T-helper 1 cell (primary cell): ENCODE measurements at places on chromosomes 16 and 17.

- no peak for DNase-seq
Observed at GRCh38 chr17:34235389-34236028, 19.6 kb upstream of the CCL2 start.

DNA sequence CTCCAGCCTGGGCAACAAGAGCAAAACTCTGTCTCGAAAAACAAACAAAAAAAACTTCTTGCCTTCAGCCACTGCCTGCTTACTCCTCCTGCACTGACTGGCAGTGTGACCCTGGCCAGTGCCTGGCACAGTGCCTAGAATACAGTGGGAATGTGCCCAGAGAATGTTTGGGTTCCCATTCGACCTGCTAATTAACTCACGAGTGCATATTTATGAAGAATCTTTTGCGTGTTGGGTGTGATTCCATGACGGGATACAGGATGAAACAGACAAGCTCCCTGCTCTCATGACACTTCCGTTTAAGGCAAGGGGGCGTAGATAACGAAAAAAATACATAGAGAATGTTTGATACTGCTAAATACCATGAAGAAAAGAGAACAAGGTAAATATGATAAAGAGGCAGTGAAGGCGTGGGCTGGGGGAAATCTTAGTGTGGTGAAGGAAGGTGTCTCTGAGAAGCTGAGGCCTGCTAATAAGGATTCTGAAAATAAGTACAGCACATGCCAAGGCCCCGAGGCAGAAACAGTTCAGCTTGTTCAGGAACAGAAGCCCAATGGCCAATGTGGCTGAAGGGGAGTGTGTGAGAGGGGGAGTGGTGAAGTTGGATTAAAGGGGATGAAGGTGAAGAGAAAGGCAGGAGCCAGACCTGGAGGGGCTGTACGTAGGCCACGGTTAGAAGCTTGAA is 4.3 kb downstream of the ABI3 start:
- no peak for DNase-seq

DNA sequence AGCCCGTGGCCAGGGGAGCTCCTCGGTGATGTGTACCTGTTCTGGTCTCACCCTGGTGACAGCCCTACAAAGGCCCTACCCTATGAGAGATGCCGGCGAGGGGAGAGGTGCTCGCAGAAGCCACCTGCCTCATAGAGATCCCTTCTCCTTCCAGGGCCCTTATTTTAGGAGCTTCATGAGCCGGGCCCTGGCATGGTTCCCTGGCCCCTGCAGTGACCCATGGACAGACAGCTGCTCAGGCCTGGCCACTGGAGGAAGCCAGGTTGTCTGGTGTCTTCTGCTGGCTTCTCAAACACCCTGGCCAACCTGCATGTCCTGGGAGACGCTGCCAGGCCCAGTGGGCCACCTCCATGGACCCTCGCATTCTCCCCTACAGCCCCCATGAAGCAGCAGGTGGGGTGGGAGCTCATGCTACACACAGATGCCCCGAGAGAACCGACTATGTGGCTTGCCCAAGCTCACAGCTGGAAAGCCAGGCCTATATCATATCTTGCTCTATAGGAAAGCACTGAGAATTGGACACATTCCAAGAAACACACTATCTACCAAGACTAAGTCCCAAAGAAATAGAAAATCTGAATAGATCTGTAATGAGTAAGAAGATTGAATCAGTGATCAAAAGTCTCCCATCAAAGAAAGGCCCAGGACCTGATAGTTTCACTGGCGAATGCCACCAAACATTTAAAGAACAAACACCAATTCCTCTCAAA is 7.2 kb upstream of the AATK start:
- no peak for DNase-seq

DNA sequence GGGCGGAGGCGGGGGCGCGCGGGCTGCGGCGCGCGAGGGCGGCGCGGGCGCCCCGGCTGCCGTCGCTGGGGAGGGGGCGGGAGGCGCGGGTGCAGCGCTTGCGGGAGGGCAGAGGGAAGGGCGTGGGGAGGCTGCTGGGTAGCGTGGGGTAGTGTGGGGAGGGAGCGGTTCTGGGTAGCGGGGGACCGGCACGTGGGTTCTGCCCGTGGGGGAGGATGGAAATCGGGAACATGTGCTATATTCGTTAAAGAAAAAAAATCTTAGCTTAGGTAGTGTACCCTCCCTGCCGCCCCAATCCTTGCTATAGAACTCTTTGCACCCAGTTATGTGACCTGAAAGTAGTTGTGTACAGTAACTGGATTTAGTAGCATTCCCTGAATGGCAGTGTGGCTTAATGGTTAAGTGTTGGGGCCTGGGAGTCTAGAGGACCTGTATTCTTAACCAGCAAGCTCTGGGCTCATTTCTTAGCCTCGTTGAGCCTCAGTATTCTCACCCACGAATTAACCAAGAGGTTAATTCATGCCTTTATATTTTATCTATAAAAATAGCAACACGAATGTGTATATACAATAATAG is 646 bp downstream of the RABEP1 start:
- DNase-seq, result no peak

GRCh38 chr16:30720694-30721093 is 21.7 kb downstream of the SRCAP start:
- DNase-seq, result no peak

GRCh38 chr17:3512505-3513171 is 36.8 kb downstream of the ASPA start:
- no peak for DNase-seq

DNA sequence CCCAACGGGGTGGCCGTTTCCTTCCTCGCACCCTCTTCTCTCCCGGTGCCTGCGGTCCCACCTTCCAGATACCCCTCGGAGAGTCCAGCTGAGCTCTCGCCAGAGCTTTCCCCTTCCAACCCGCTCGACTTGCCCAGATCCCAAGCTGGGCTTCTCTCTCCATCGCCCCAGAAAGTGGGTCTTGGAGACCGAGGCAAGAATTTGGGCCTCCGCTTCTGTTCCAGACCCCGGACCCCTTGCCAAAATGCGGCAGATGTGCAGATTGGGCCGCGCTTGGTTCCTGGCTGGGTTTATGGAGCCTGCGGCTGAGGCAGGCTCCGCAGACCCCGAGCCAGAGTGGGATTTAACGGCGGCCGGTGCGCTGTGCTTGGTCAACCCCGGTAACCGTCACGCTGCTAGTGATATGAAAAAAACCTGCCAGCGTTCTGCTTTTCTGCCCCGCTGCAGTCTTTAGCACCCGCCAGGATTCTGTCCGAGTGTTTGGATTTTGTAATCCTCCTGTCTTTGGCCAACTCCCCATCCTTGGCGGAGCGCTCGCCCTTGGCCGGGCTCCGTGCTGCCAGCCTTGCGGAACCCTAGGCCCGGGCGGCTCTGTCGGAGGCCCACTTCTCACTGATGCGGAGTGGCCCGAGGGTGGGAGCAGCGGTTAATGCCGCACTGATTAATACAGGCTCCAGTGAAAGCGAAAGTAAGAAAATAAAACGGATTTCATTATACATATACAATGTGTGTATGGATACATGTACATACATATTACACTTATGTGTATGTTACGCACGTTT is 754 bp upstream of the SLFN11 start:
- no peak for DNase-seq

GRCh38 chr16:27728691-27729090 is 178.7 kb downstream of the KATNIP start:
- no peak for DNase-seq

DNA sequence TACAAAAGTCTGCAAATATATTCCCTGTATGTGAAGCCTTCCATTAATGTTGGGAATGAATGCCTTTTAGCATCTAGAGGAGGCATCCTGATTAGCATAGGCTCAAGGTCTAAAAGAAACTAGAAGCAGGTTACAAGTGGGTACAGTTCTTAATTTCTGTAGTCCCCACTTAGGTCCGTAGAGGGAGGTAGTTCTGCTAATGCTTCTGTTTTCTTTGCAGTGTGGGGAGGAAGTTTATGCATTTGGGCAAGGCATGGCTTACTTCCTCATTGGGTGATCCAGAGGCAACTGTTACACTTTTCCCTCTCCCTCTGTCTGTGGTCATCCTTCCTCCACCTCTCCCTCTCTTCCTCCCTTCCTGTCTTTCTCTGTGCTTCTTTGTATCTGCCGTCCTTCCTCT is 108.4 kb upstream of the ZKSCAN2 start:
- DNase-seq, result no peak

DNA sequence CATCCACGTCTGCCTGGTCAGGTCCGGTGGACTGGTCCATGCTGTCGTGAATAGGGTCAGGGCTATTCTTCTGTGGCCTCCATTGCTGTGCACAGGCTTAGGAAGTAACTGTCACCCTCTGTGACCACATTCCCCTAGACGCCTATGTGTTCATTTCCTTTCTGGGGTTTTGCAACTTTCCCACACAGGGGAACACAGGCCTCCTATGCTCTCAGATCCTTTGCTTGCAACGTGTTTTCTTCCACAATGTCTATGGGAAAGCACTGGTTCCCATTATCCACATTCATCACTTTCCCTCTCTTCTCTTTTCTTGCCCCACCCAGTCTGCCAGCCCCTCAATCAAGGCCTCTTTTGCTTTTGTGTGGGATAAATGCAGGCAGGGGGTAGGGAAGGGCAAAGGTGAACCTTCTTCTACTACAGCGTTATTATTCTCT is 43.2 kb upstream of the DNAJA2 start:
- no peak for DNase-seq

- no peak for DNase-seq
Observed at GRCh38 chr16:89956505-89957215, 8.1 kb downstream of the DEF8 start.

GRCh38 chr16:84541999-84542817 is 37.7 kb upstream of the MEAK7 start:
- DNase-seq, result no peak

DNA sequence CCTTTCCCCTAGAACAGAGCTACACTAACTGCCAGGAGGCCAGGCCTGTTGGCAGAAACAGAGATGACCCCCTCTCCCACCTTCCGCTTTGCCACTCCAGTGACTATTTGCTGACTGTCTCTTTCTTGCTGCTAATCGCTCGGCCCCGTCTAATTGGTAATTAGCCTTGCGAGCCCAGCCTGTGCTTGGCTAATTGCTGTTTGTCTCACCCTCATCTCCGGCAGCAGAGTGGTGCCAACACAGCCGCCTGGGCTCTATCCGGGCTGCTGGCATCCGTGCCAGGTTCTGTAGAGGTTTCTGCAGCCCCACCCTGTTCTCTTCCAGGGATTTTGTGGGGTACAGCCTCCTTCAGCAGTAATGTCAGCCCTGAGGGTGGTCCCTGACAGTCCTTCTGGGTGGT is 27.4 kb upstream of the PHB1 start:
- no peak for DNase-seq

GRCh38 chr16:79508294-79508693 is 92.2 kb downstream of the MAF start:
- no peak for DNase-seq

DNA sequence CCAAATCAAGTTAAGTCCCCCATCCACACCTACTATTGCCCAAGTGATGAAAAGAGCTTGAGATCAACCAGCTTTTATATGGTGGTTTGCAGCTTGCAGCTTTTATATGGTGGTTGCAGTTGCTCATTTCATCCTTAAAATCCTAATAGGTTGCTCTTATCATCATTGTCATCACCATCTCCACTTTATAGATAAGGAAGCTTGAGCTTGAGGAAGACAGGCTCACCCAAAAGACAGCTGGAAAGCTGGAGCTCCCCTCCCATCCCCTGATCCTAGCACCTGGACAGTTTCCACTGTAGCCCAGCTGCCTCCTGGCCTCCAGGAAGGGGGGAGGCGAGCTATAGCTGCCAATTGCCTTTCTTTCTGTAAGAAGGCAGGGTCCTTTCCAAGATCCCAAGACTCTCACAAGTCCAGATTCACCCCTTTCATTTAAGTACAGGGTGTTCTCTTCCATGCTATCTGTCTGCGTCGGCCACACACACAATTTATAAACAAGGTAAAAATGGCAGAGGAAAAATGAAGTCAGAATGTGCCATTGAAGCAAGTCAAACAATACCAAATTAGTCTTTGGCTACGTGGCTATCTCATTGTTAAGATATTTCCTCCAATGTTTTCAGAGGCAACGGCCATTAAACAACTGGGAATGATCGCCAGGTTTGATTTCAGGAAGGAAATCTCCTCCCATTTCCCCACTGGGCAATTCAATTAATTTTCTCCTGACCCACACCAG is 63.3 kb downstream of the PECAM1 start:
- DNase-seq, result no peak

DNA sequence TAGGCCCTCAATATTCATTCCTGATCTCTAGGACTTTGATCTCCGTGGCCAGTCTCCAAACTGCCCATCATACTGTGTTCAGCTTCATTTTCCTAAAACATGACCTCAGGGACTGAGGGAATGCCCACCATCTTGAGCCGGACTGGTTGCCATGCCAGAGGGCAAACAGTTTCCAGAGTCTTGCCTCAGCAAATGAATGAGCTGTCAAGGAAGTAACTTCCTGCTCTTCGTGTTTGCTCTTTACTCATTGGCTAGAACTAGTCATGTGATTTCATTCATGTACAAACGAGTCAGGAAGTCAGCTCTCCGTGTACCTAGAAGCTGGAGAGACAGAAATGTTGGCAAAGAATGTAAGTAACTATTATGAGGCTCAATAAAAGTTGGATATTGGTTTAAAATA is 50.2 kb downstream of the ANKFN1 start:
- no peak for DNase-seq

DNA sequence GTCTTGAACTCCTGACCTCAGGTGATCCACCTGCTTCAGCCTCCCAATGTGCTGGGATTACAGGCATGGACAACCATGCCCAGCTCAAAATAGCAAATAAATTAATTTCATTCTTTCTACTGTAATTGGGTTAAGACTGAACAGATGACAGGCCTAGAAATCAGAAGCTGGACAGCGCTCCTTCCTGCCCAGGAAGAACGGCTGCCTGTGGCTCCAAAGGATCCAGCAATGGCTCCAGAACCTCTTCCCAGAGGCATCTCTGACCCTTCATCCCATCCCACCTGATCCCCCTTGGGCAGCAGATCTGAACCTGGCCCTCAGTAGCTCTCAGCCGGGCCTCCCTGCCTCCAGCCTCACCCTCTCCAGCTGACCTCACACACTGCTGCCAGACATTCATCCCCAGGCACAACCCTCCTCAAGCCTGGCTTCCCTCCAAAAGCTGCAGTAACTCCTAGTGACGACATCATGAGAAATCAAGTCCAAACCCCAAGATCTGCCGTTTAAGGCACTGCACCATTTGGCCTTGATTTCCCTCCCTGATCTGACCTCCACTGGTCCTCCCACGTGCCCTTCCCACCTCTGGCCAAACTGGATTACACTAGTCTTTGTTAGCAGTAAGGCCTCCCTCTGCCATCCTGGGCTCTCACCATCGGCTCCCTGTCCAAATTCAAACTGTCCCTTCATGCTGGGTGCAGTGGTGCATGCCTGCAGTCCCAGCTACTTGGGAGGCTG is 3.1 kb upstream of the MIF4GD start:
- DNase-seq, result no peak

GRCh38 chr16:85738923-85739715 is 11.8 kb downstream of the C16orf74 start:
- DNase-seq, result no peak
